ENCODE measurements at places on chromosomes 6 and 20. TPM values are rescaled to one million over a fixed set of nuclear protein-coding genes. Genes with fewer than 3 reads are reported as not detected.

C6orf15 gene
- not detected for total RNA-seq

DDO gene
- not detected for total RNA-seq

ZNF217 gene
- 80.3 TPM for total RNA-seq

SLC22A2 gene
- total RNA-seq: not detected

LRFN2 gene
- total RNA-seq: not detected

C6orf52 gene
- 1.6 TPM for total RNA-seq

VSTM2L gene
- total RNA-seq: not detected

MLN gene
- total RNA-seq: not detected

TMEM244 gene
- not detected for total RNA-seq

RFX6 gene
- not detected for total RNA-seq

PSMB9 gene
- total RNA-seq: 198 TPM

- H3K4me1 ChIP-seq: peaks cover 8% of the 10 kb centered on the region
- peaks cover 8% of the 10 kb centered on the region for H3K27me3 ChIP-seq
- H3K4me3 ChIP-seq: no peak overlapping the region
- no peak for DNase-seq
- no peaks in the 10 kb centered on the region for H3K36me3 ChIP-seq
These were observed 152.1 kb upstream of the RNF24 start for GRCh38 chr20:4167261-4168021.

GRCh38 chr20:4297127-4297826, 281.9 kb upstream of the RNF24 start:
- H3K4me3 ChIP-seq: no peak overlapping the region
- no peaks in the 10 kb centered on the region for H3K4me1 ChIP-seq
- no peak overlapping the region for H3K27ac ChIP-seq
- peaks cover 21% of the 10 kb centered on the region for H3K27me3 ChIP-seq

- H3K4me3 ChIP-seq: no peak overlapping the region
- no peaks in the 10 kb centered on the region for H3K36me3 ChIP-seq
- H3K4me1 ChIP-seq: peaks cover 3% of the 10 kb centered on the region
- H3K27ac ChIP-seq: no peak overlapping the region
- DNase-seq: no peak
- H3K27me3 ChIP-seq: peaks cover 28% of the 10 kb centered on the region
These were observed 8.8 kb upstream of the SRSF6 start for GRCh38 chr20:43448748-43449535.

DNA sequence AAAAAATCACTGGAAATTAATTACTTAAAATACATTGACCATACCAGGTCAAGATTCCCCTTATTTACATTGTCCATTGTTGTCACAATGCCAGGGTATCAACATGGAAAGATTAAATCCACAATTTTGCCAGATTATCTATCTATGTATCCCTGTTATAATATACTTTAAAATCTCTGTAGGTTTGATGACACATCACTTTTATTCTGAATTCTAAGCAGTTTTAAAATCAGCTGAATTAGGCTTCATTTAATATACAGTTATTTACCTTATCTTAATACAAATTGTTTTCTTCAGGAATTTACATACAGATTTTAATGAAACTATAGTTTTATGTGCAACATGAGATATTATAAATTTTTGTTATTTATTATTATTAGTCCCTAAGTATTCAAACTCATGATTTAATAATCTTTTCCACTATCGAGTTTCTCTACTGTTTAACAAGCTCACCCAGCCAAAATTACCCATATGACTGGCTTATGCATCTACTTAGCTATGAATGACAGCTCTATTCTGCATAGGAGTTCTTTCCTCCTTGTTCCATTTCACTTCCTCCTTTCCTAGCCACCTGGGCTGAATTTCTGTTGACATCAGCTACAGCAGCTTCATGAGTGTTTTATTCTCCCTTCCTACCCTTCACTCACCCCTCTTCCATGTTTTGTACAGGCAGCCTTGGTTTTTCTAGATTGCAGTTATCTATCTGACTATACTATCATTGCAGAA, 654.2 kb upstream of the MAP3K7 start:
- no peaks in the 10 kb centered on the region for H3K4me1 ChIP-seq
- DNase-seq: no peak
- H3K36me3 ChIP-seq: no peaks in the 10 kb centered on the region
- no peak overlapping the region for H3K27ac ChIP-seq

DNA sequence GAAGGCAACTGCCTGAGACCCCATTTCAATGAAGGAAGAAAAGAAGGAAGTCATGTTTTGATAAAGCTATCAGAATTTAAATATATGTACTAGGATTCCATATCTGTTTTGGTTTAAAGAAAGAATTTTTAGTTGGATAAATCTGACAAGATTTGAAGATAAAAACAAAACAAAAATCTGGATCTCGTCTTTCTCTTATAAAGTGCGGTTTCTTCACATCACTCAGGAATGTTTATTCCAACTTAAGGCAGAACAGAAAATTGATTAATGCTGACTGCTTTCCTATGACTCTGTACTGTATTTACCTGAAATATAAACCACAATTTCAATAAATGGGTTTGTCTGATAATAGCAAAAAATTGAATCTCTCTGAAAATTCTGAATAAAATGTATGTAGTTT, 439.7 kb downstream of the RFPL4B start:
- no peaks in the 10 kb centered on the region for H3K36me3 ChIP-seq
- no peak overlapping the region for H3K27ac ChIP-seq
- DNase-seq: no peak
- H3K4me3 ChIP-seq: no peak overlapping the region
- H3K4me1 ChIP-seq: no peaks in the 10 kb centered on the region

- H3K4me1 ChIP-seq: no peaks in the 10 kb centered on the region
These were observed 175.7 kb downstream of the ALDH8A1 start for GRCh38 chr6:134774201-134774638.

DNA sequence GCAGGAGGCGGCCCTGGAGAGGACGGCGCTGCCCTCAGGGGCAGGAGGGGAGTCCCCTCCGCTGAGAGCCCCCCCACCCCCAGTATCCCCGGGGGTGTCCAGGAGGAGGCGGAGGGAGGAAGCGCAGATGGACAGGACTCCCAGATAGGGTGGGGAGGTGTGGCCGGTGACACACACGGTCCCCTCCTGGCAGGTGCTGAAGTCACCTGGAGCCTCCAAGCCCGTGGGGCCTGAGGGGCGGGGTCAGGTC, 1.4 kb downstream of the STMN3 start:
- peak overlapping the region; percentile 68 for H3K4me3 ChIP-seq
- H3K36me3 ChIP-seq: no peaks in the 10 kb centered on the region
- no peak for DNase-seq
- H3K4me1 ChIP-seq: peaks cover 15% of the 10 kb centered on the region

DNA sequence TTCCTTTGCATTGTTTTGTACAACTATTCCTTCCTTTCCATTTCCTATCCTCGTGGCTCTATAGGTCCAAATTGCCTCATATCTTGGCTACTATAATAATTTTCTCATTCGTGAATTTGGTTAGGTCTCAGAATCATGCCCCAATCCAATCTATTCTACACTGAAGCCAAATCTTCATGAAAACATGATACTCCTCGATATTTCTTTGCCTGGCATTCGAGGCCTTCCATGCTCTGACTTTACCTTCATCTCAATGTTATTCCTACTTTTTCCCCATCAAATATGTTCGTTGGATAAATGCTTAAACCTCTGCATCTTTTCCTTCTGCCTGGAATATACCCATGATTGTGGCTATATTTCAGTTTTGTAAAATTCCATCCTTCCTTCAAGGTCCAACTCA, 30.4 kb downstream of the TCF21 start:
- peaks cover 4% of the 10 kb centered on the region for H3K4me1 ChIP-seq
- H3K36me3 ChIP-seq: no peaks in the 10 kb centered on the region
- peaks cover 14% of the 10 kb centered on the region for H3K27me3 ChIP-seq
- no peak overlapping the region for H3K27ac ChIP-seq
- H3K4me3 ChIP-seq: no peak overlapping the region

GRCh38 chr6:164693944-164694343, 615.5 kb downstream of the C6orf118 start:
- H3K4me3 ChIP-seq: no peak overlapping the region
- H3K27ac ChIP-seq: no peak overlapping the region
- no peaks in the 10 kb centered on the region for H3K36me3 ChIP-seq

- no peaks in the 10 kb centered on the region for H3K36me3 ChIP-seq
- H3K4me3 ChIP-seq: no peak overlapping the region
- H3K27me3 ChIP-seq: no peaks in the 10 kb centered on the region
- no peak overlapping the region for H3K27ac ChIP-seq
These were observed 77.8 kb upstream of the TAB2 start for GRCh38 chr6:149239573-149240209.

GRCh38 chr6:80792151-80792550, 685.7 kb downstream of the BCKDHB start:
- no peak overlapping the region for H3K27ac ChIP-seq
- H3K27me3 ChIP-seq: no peaks in the 10 kb centered on the region
- H3K4me1 ChIP-seq: no peaks in the 10 kb centered on the region
- DNase-seq: no peak
- H3K36me3 ChIP-seq: no peaks in the 10 kb centered on the region
- H3K4me3 ChIP-seq: no peak overlapping the region

GRCh38 chr6:56230976-56231566, 16.3 kb downstream of the COL21A1 start:
- H3K36me3 ChIP-seq: no peaks in the 10 kb centered on the region
- no peaks in the 10 kb centered on the region for H3K27me3 ChIP-seq
- no peak for DNase-seq
- H3K4me3 ChIP-seq: no peak overlapping the region
- no peak overlapping the region for H3K27ac ChIP-seq
- no peaks in the 10 kb centered on the region for H3K4me1 ChIP-seq

GRCh38 chr20:54622333-54623295, 147.2 kb downstream of the DOK5 start:
- no peak for DNase-seq
- H3K27ac ChIP-seq: no peak overlapping the region
- no peak overlapping the region for H3K4me3 ChIP-seq
- H3K36me3 ChIP-seq: no peaks in the 10 kb centered on the region
- H3K27me3 ChIP-seq: peaks cover 5% of the 10 kb centered on the region

GRCh38 chr6:144809120-144809519, 524.0 kb downstream of the UTRN start:
- H3K4me3 ChIP-seq: no peak overlapping the region
- H3K4me1 ChIP-seq: no peaks in the 10 kb centered on the region
- no peak for DNase-seq
- no peaks in the 10 kb centered on the region for H3K27me3 ChIP-seq
- peaks cover 72% of the 10 kb centered on the region for H3K36me3 ChIP-seq
- no peak overlapping the region for H3K27ac ChIP-seq

GRCh38 chr6:15350386-15351083, 104.7 kb downstream of the JARID2 start:
- no peak overlapping the region for H3K27ac ChIP-seq
- H3K27me3 ChIP-seq: no peaks in the 10 kb centered on the region
- H3K36me3 ChIP-seq: peaks cover 20% of the 10 kb centered on the region
- peaks cover 65% of the 10 kb centered on the region for H3K4me1 ChIP-seq
- no peak for DNase-seq
- no peak overlapping the region for H3K4me3 ChIP-seq

DNA sequence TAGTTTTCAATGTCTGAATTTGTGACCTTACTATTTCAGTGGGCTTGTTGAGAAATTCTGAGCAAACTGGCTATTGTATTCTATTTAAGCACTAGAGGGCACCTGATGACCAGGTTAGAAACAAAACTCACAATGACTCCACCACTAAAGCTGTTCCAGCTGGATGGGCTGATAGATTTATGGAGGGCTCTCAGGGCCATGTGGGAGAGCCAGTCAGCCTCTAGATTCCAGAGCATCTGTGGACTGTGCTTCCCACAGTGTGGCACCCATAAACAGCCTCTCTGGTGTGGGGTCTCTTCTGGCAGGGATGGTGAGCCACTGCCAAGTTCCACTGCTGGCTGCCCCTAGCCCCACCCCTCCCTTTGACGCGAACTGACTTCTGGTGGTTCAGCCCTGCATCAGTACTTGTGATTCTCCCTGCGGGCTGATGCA, 29.2 kb downstream of the C6orf58 start:
- no peak for DNase-seq
- H3K4me3 ChIP-seq: no peak overlapping the region
- no peaks in the 10 kb centered on the region for H3K4me1 ChIP-seq
- H3K27me3 ChIP-seq: no peaks in the 10 kb centered on the region

GRCh38 chr20:48932375-48932941, 10.9 kb downstream of the ARFGEF2 start:
- H3K36me3 ChIP-seq: peaks cover 12% of the 10 kb centered on the region
- no peaks in the 10 kb centered on the region for H3K27me3 ChIP-seq
- no peak overlapping the region for H3K27ac ChIP-seq
- DNase-seq: no peak
- H3K4me3 ChIP-seq: no peak overlapping the region

- no peak for DNase-seq
- no peaks in the 10 kb centered on the region for H3K27me3 ChIP-seq
- H3K27ac ChIP-seq: peak overlapping the region; percentile 28
- peaks cover 11% of the 10 kb centered on the region for H3K4me1 ChIP-seq
- H3K4me3 ChIP-seq: no peak overlapping the region
These were observed 339.1 kb downstream of the UTRN start for GRCh38 chr6:144624246-144624645.

DNA sequence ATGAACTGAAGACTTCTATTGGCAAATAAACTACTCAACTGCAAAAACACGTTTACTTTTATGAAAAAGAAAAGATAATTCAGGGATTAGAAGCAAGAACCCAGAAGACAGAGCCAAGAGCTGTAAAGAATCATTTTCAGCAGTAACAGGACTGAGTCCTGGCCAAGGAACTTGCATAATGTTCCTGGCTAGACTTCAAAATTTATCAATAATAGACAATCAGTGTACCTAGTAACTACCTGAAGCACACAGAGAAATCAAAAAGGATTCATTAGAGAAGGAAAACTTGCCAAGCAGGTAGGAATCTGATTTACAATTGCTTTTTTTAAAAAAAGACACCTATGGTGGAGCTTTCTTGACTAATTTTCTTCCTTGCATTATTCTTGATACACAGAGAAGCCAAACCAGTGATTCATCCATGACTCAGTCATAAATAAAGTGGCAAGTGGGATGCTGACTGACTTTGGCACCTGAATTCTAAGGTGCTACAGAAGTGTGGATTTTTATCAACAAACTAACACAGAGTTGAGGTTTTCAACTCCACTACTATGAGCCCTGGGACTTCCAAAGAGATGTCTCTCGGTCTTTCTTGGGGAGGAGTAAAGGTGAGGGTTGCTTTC, 281.3 kb downstream of the BMP7 start:
- no peaks in the 10 kb centered on the region for H3K36me3 ChIP-seq
- no peak for DNase-seq
- no peak overlapping the region for H3K4me3 ChIP-seq
- H3K27ac ChIP-seq: no peak overlapping the region
- H3K4me1 ChIP-seq: no peaks in the 10 kb centered on the region

- no peaks in the 10 kb centered on the region for H3K27me3 ChIP-seq
- peaks cover 50% of the 10 kb centered on the region for H3K36me3 ChIP-seq
- peaks cover 69% of the 10 kb centered on the region for H3K4me1 ChIP-seq
- no peak for DNase-seq
These were observed 5.2 kb downstream of the CDC25B start for GRCh38 chr20:3801299-3801698.

DNA sequence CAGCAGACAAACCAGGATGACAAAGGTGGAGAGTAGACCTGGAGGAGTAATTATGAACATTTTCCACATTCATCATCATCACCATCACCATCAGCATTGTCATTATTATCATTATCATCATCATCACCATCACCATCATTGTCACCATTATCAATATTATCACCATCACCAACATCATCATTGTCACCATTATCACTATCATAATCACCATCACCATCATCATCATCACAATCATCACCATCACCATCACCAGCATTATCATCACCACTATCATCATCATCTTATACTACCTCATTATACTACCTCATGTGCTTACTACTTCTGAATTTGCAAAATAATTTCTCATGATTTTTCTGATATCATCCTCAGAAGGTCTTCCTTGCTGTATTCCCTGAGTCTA, 39.3 kb downstream of the FOXA2 start:
- H3K4me1 ChIP-seq: no peaks in the 10 kb centered on the region
- no peak overlapping the region for H3K4me3 ChIP-seq
- DNase-seq: no peak

Data from activated B cell treated with CpG ODN at 0.5 μM for 24 hours (primary cell).